Activated naive CD4-positive, alpha-beta T cell treated with Interleukin-2 at 50 U/mL for 16 hours (primary cell): ENCODE measurements at places on chromosomes 3 and 15.
A peak's percentile ranks its signal among the peaks of the same experiment; 100 is the strongest.

DNA sequence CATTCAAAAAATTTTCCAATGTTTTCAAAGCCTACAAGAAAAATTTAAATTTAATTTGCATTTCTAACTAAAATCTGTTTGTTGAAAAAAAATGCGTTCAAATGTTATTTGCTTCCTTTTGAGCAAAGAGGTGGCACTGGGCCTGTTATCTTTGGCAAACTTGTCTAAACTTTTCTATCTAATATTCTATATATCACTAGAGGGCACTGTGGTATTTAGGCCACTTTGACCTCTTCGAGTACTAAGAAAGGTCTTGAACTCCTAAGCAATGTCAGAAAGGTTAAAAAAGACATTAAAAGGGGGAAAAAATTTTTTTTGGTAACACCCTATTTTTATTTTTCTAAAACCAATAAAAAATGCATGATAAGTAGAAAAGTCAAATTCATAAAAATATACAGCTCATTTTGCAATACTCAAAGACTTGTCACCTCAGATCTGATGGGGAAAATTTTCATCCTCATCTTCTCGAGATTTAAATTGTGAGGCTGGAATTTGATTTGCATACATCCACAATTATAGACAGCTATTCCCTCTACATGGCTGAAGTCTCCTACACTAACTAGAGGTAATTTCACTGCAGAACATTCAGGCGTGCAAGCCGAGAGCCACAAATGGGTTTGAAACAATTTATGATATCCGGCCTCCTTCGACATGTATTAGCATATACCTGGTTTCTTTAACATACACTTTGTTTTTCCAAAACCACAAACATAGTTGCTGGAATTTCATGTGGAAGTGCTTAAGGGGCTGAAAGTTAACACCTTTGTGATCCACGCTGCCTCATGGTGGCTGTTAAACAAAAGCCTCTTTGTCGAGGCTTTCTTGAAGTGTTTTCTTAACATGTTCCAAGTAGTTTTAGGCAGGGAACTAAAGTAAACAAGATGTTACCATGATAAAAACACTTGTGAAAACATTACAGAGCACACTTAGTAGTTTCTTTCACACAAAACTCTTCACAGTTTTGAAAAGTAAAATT is 576.4 kb downstream of the FOXP1 start:
- DNase-seq = no peak

GRCh38 chr15:88797663-88798339 is 5.4 kb upstream of the ACAN start:
- DNase-seq = no peak

DNA sequence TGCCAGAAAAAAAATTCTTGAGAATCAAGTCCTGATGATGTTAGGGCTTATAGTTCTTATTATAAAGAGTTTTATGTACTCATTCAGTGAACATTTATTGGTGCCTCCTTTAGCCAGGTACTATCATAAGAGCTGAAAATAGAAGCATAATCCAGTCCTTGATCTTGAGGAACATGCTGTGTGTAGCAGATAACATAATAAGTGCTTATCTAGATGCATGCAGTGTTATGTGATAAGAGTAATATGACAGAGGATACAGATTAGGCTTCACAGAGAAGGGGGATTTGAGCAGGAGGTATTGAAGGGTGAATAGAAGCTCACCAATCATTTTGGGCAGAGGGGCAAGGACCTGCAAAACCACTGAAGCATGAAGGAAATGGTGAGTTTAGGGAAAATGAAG is 1.1 kb downstream of the CCR2 start:
- no peak for DNase-seq

- DNase-seq = no peak
Measured at GRCh38 chr3:61828184-61828874, 267.0 kb downstream of the PTPRG start.

DNA sequence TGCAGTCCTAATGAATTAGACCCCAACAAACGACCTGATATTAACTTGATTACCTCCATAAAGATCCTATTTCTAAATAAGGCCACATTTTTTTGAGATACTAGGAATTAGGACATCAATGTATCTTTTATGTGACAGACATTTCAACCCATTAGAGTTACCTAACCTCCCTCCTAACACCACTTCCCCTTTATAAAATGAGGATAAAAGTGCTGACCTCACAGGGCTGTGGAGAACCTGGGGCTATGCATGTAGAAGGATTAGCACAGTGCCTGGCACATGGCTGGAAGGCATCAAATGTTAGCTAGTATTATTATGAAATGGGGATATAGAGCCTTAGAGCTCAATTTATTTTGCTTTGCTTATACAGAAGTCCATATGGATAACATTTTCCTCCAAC is 53.5 kb upstream of the LRRN1 start:
- no peak for DNase-seq

GRCh38 chr3:161347726-161348125 is 23.6 kb downstream of the SPTSSB start:
- DNase-seq = no peak

GRCh38 chr15:82114660-82115059 is 68.8 kb upstream of the MEX3B start:
- DNase-seq = no peak

GRCh38 chr15:74050556-74051234 is 31.7 kb downstream of the GOLGA6A start:
- DNase-seq = no peak

- DNase-seq = no peak
Measured at GRCh38 chr3:20099060-20099459, 58.8 kb downstream of the KAT2B start.

DNA sequence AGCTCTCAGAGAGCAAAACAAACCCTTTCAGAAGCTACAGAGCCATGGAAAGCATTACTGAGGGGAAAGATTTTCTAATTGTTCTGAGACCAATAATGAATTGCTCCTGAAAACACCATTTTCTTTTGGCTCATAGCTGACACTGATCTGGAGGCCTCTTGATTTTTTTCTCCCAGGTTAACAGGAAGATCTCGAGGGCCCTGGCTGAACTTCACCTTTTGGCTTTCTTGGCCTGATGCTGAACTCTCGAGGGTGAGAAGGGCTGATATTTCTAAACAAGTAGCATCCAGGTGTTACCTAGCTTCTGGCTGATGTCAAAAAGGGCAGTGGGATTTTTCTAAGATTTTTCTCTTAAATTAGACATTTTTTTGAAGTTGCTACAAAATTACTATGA is 19.9 kb upstream of the NFKBIZ start:
- DNase-seq = no peak

DNA sequence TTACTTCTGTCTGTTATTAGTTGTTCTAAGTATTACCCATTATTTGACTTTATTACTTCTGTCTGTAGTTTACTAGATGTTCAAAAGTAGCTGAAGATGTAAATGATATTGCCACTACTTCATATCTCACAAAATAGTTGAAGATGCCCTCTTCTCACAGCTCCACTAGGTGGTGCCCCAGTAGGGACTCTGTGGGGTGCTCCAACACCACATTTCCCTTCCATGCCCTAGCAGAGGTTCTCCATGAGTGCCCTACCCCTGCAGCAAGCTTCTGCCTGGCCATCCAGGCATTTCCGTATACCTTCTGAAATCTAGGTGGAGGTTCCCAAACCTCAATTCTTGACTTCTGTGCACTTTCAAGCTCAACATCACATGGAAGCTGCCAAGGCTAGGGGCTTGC is 80.8 kb downstream of the KCNH8 start:
- DNase-seq = no peak

- DNase-seq = no peak
Measured at GRCh38 chr15:56683908-56684307, 49.4 kb downstream of the ZNF280D start.

GRCh38 chr15:45134682-45135604 is 5.1 kb downstream of the DUOX1 start:
- peak; percentile 26 for DNase-seq

DNA sequence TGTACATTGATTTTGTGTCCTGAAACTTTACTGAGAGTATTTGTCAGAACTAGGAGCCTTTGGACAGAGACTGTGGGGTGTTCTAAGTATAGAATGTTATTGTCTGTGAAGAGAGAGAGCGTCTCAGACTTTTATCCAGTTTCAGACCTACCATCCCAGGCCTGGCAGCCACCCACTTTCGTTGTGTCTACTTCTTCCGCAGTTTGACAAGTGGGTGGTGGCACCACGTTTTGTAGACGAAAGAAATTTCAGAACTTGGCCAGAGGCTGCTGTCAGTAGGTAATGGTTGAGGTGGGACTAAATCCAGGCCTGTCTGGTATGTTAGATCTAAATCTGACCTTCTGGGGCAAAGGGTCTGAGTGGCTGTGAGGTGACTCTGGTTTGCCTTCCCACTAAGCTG is 13.4 kb upstream of the TRAK1 start:
- DNase-seq = peak; percentile 15

GRCh38 chr3:108524537-108524936 is 14.1 kb upstream of the MYH15 start:
- DNase-seq = no peak

- no peak for DNase-seq
Measured at GRCh38 chr3:64081235-64081630, 57.9 kb upstream of the PSMD6 start.

DNA sequence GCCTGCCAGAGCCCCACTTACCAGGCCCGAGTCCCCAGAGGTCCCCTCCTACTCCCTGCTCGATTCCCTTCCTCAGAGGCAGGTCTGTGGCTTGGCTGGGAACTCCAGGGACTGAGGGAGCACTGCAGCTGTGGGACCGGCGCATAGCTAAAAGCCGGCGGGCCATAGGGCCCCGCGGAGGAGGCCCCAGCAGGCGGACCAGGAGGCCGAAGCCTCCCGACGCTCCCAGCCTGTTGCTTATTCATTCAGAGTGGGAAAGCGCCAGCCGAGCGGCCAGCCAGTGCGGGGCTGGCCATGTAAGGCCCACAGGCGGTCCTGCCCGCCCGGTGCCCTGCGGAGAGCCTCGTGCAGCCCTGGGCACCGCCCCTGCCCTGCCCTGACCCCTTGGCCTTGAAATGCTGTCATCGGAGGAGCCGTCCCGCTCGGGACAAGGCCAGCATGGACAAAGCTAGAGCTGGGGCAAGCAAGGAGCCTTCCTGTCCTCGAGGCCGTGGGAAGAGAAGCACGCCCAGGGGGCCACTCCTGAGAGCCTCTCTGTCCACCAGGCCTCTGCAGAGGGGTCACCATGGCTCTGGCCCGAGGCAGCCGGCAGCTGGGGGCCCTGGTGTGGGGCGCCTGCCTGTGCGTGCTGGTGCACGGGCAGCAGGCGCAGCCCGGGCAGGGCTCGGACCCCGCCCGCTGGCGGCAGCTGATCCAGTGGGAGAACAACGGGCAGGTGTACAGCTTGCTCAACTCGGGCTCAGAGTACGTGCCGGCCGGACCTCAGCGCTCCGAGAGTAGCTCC is at the start of gene LOXL1:
Gene LOXL1, plus strand, starts transcription at position 244 of the 784 bp plus-strand sequence. Its CDS starts 322 bp downstream, at position 566.
- no peak for DNase-seq

DNA sequence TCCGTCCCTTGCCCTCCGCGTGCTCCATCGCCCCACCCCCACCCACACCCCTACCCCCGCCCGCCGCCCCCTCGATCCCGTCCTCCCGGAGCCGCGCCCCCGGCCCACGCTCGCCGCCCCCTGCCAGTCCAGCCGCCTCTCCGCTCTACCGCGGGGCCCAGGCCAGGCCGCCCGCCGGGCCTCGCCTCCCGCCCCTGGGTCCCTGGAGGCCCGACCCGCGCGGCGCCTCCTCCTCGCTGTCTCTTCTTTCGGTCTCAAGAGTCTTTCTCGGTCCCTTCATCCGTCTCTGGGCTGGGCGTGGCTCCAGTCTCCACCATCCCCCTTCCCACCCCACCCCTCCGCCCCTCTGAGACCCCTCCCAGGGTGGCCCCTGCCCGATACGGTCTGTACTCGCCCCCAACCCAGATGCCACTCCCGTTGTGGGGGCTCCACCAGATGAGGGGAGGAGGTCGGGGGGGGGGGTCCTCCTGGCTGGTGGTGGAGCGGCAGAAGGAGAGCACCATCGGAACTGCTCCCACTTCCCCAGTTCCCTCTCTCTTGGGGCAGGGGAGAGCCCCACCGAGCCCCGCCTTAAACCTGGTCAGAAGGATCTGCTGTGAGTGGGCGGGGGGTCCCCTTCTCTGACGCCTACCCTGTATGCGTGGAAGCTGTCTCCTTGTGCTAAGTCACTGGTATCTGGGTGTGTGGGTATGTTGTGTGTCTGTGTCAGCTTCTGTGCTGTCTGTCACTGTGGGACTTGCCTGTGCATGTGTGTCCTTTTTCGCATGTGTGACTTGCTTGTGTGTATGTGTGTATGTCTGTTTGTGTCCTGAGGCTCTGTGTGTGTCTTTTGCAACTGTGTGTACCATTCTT is 1.0 kb downstream of the PRKCD start:
- peak; percentile 56 for DNase-seq

- no peak for DNase-seq
Measured at GRCh38 chr3:172685331-172686214, 25.3 kb downstream of the NCEH1 start.

DNA sequence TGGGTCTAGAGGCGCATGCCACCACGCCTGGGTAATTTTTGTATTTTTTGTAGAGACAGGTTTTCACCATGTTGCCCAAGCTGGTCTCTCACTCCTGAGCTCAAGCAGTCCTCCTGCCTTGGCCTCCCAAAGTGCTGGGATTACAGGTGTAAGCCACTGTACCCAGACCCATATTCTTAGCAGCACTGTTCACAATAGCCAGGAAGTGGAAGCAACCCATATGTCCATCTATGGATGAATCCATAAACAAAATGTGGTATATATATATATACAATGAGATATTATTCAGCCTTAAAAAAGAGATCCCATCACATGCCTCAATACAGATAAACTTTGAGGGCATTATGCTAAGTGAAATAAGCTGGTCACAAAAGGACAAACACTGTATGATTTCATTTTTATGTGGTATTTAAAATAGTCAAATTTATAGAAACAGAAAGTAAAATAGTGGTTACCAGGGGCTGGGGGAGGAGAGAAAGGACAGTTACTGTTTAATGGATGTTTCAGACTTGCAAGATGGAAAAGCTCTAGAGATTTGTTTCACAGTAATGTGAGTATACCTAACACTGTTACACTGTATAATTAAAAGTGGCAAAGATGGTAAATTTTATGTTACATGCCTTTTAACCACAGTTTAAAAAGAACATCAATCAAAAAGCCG is 35.7 kb upstream of the GRAMD1C start:
- no peak for DNase-seq

DNA sequence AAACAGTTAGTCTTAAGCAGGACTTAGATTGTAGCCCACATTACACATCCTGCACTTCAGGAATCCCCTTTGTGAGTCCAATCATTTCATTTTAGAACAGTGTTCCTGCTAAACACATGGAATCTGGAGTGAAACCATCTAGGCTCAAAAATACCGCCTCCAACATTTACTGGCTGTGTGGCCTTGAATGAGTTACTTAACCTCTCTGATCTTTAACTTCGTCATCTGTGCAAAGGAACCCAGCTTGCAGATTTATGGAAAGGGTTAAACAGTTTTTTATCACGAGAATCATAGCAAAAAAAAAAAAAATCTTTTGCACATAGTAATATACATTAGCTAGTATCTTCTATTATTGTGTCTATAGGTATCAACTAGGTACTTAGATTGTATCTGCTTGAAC is 8.0 kb upstream of the LRTM1 start:
- DNase-seq = no peak

GRCh38 chr3:179067839-179068238 is 3.8 kb downstream of the ZMAT3 start:
- no peak for DNase-seq

GRCh38 chr3:65401359-65402305 is 637.1 kb downstream of the MAGI1 start:
- DNase-seq = no peak
